HuH-7.5 (cell line): ENCODE measurements at places on chromosomes 11 and 22.

GRCh38 chr11:133222425-133223330, 309.6 kb downstream of the OPCML start:
- no peak for DNase-seq

DNA sequence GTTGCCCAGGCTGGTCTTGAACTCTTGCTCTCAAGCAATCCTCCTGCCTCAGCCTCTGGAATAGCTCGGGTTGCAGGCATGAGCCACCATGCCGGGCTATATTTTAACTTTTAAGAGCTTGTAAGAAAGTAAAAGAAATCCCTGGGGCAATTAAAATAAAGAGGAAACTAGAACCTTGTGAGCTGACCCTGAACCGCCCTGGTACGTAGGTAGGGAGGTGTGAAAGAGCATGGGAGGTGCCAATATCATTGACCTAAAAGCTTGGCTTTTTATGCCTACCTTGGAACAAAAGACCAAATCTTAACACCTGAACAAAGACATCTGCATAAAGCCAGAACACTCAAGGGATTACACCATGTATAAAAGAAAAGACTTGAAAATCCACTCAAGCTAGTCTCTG, 595.1 kb downstream of the SOX6 start:
- DNase-seq = no peak

GRCh38 chr11:121253951-121254350, 38.6 kb upstream of the SC5D start:
- DNase-seq = no peak

DNA sequence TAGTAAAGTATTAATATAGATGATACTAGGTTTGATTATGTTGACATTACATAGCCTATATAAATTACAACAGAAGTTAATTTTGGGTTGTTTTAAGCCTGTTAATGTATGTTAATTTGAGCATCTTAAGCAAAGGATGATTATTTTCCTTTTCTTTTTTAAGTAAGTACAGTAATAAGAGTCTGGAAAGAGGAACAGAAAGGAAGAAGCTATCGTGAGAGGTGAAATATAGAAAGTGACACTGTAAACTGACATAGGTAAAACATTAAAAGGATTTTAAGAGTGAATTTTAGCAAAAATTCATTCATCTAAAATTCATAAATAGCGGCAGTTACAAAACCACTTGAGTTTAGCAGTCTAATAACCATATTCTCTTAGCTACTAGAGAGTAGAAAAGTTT, 45.5 kb downstream of the FAR1 start:
- no peak for DNase-seq

GRCh38 chr11:109132539-109132938, 289.5 kb upstream of the C11orf87 start:
- DNase-seq = no peak

GRCh38 chr11:133946541-133947318, 10.0 kb downstream of the IGSF9B start:
- no peak for DNase-seq

DNA sequence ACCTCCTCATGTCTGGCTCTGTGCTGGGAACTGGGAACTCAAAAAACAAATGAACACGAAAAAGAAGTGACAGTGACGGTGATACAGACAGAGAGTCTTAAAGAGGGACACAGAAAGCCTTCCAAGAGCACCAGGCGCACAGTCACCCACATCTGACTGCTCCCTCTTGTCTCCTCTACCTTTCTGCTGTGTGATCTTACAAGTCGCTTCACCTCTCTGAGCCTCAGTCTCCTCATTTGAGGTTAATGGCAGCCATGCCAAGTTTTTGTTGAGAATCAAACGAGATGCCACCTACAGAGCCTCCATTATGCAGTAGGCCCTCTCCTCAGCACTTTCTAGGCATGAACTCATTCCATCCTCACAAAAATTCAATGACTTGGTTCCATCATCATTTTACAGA, 3.7 kb downstream of the LRRC32 start:
- DNase-seq = no peak

DNA sequence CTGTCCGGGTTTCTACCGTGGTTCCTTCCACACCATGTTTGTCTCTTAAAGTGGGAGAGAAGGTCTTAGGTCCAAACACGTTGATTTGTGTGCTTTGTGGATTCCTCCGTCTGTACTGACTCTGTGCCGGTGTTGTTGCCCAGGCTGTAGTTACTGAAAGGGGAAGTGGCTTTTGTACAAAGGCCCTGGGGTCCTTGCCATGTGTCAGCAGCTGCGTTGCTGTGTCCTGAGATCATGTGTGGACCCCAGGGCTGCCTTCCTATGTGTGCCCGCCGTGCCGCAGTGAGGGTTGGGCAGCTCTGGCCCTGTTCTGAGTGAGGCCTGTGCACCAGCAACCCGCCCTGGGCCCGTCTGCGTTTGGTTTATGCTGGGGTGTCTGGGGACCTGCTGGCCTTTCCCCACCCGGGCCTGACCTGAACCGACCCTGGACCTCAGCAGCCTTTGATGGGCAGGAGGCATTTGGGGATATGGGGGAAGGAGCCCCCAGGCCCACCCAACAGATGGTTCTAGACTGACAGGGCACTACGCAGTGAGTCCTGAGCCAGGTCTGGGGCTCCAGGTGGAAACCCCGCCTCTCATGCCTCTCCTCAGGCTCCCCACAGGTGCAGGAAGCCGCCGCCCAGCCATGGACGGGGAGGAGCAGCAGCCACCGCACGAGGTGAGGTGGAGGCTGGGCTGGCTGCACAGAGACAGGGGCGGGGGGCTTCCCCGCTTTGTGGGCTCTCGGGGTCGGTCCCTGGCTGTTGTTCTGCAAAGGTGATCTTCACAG, 6.9 kb downstream of the TRABD start:
- no peak for DNase-seq

DNA sequence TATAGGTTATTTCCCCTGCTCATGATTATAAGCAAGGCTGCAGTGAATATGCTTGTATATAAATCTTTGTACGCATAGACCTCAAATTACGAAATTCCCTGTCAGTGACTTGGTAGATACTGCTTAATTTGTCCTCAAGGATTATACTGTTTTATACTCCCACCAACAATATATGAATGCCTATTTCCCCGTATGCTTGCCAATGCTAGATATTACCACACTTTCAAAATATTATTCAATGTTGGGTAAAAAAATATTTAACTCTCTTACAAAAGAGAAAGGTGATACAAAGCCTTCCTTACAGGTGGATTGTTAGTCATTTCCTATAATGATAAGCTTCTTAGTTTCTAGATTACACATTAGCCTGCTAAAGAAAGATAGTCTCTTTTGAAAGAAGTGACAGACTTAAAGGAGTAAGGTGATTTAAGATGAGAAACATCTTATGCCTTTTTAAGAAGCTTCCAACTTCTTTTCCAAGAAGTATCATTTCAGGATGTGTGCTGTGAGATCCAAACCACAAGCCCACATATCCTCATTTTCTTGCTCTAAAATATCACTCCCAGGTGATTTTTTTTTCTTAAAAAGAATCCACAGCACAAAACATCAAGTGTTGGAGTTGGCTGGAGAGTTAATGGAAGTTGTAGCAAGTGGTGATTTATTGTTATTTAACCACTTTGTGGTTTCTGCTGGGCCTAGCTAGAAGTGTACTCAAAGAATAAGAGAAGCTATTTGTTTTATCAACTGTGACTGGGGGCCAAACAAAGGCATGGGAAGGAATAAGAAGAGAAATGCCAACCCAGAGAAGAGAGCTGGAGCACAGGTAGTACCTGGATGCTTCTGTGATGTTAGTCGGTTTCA, 59.2 kb downstream of the BARX2 start:
- no peak for DNase-seq

DNA sequence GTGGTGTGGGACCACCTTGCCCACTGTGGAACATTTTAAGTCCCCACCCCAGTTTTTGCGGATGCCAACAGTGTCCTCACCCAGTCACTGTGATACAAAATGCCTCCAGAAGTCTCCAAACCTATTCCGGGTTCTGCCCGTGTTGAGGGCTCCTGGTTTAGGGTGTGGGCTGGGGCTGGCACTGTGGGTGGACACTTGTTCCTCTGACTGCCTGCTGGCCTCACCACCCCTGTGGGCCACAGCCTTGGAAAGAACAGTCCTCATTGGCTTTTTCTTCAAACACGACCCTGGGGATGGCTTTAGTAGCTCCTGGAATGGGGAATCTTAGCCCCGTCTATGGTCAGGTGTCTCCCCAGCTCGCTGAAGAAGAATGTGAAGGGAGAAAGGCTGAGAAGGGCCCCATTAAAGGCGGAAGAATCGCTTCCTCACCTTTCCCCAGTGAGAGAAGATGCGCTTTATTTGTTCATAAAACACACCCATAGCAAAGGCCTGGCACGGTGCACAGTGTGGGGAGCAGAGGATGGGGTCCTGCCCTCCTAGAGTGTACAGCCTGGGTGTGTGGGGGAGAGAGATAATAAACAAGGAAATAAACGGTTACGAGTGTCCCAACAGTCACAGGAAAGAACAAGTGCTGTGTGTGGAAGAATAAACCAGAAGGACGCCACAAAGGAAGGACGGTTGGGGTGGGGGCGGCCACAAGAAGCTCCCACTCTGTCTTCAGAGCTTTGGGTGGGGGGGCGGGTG, 91.6 kb upstream of the SLC22A12 start:
- no peak for DNase-seq

DNA sequence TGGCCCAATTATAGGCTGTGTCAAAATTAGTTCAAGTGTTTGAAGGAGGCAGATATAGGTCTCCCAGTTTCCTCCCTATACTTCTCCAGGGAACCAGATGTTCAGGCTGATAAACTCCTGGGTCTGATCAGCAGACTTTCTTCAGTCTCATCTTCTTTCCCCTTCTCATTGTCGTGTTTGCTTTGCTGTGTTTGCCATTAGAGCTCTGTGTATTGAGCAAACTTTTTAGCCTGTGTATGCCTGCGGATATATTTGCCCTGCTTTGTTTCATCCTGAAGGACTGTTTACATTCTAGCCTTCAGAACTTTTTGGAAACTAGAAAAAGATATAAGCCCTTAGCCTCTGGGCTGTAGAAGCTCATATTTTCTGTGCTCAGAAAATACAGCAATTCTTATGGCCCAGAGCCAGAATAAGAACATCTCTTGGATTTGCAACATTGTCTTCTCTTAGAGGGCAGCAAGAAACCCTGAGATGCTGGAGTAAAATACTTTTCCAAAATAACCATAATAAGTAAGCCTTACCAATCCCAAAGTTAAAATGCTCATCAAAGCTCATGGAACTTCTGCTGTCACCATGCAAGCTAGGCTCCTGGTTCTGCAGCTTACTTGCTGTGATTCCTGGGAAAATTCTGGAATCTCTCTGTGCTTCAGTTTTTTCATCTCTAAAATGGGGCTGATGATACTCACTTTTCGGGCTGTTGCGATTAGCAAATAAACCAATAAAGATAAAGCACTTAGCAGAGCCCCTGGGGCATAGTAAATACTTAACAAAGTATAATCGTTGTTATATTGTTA, 34.1 kb upstream of the ME3 start:
- no peak for DNase-seq

DNA sequence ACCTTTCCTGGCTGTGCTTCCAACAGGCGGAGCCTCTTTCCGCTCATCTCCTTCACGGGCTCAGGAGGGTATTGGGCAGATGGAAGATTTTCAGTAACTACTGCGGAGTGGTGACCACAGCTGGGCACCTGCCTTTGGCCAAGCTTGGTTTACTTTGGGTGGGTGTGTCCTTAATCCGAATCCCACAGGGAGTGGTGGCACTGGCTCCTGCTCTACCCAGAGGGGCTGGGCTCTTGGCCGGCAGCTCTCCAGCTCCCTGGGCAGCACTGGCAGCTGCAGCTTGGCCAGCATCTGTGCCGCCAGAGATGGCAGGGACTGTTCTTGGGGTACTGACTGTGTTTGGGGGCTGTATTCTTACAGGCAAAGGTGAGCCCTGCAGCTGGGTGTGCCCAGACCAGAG, 29.8 kb downstream of the BID start:
- no peak for DNase-seq

DNA sequence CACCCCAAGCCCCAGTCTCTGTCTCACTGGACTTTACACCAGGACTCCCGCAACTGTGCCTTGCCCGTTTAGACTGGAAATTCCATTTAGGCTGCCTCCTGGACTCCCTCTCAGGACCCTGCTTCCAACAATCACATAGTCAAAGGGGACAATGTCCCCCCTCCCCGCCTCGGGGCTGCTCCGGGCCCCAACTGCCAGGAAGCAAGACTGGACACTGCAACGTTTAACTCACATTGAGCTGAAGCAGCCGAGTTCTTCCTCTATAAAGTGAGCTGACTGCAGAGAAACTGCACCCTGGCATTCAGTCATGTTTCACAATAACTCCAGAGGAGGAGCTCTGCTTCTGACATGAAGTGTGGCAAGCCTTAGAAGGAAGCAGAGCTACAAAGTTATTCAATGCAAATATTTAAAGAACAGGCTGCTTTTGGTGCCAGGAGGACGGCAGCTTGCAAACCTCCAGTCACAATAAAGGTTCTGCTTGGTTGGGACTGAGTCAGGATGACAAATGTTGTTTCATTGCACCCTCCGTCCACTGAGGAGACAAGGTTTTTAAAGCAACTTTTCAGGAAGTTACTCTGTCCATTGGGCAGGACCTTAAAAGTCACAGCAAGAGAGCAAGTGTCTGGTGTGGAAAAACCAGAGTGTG, 19.9 kb downstream of the PACSIN2 start:
- DNase-seq = peak; percentile 55

DNA sequence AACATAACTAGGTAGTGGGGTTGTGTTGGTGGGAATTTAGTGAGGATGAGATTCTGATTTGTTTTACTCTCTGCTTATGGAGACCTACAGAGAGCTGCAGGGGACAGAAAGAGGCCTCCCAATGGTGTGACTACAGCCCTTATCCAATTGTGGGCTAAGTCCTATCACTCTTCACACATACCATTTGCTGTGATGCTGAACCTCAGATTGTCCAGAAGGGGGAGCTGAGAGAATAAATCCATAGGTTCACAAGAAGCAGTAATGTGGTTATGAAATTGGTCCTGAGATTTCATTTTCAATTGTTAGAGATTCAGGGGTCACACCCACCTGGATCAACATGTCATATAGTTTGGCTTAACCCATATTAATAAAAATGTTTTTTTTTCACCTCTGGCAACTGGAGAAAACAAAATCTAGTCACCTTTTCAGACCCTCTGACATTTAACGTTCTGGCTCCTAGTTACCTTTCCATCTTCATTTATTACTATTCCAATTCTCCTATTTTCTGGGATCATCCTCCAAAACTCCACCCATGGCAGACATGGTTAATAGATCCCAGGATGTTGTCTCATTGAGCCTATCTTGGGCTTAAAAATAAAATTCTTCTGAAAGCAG, 53.3 kb upstream of the PTPN5 start:
- DNase-seq = peak; percentile 10

DNA sequence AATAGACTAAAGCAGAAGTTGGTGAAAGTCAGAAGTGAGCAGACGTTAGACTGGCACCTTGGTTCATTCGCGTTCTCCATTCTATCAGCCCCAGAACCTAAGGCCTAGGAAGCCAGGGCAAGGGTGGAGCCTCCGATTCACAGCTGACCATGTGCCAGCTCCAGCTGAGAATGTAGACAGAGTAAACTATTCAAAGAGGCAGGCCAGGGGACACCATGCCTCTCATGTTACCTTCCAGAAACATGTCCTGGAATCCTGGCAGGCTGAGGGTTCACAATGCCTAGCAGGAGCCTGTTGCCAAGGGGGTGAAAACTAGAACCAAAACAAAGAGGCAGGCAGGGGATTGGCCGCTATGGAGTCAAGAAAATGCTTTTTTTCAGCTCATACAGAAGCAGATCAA, 224.4 kb upstream of the POU2AF2 start:
- DNase-seq = no peak
